Thoracic aorta (tissue), 2 donors: ENCODE measurements at places on chromosomes 5 and 9. TPM values are rescaled to one million over a fixed set of nuclear protein-coding genes. Genes with fewer than 3 reads are reported as not detected.

MYOT gene
- 16.4 TPM for total RNA-seq

DNA sequence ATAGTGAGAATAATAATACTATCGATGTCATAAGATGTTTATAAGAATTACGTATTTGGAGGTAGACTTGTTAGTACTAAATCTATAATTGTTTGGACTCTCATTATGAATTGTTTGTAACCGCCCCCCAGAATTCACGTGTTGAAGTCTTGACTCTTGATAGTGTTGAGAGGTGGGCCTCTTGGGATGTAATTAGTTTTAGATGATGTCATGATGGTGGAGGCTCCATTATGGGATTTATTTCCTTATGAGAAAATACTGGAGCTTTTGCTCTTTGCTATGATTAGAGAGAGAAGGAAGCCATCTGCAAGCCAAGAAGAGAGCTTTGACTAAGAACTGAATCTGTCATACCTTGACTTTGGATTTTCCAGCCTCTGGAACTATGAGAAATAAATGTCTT is 142.2 kb downstream of the PRDM9 start:
- no peak overlapping the region for H3K27ac ChIP-seq
- H3K4me1 ChIP-seq: no peaks in the 10 kb centered on the region
- no peak for DNase-seq
- H3K36me3 ChIP-seq: no peaks in the 10 kb centered on the region

FAM53C gene
- total RNA-seq: 24.9 TPM

GRCh38 chr5:16076657-16077056 is 102.9 kb downstream of the MARCHF11 start:
- DNase-seq: no peak
- no peak overlapping the region for H3K4me3 ChIP-seq
- no peaks in the 10 kb centered on the region for H3K4me1 ChIP-seq
- no peaks in the 10 kb centered on the region for H3K36me3 ChIP-seq
- no peaks in the 10 kb centered on the region for H3K27me3 ChIP-seq

DNA sequence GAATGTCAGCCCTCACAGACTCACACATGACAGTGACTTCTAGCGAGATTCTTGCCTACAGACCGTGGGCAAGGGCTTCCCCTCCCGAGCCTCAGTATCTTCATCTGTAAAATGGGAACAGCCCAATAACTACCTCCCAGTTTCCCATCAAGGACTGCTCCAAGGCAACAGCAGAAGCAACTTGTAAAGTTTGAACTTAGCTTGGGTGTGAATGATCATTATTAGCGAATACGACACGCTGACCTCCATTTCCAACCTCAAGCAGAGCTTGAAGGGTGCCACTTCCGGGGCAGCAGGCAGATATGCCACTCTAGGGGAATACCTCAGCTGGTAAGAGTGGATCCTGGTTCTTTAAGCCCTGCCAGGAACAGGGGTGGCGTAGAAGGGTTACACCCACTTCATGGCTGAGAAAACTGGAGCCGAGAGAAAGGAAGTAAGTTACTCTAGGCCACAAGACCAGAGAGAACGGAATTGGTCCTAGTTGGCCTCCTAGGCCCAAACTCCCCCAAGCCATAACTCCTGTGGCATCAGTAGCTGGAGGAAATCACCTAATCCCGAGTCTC is 2.0 kb downstream of the RNF44 start:
- peak overlapping the region; percentile 81 for H3K4me3 ChIP-seq
- H3K27me3 ChIP-seq: no peaks in the 10 kb centered on the region
- H3K36me3 ChIP-seq: peaks cover 12% of the 10 kb centered on the region
- peaks cover 32% of the 10 kb centered on the region for H3K4me1 ChIP-seq

- H3K4me3 ChIP-seq: no peak overlapping the region
- H3K36me3 ChIP-seq: no peaks in the 10 kb centered on the region
- no peaks in the 10 kb centered on the region for H3K27me3 ChIP-seq
- no peak overlapping the region for H3K27ac ChIP-seq
- no peaks in the 10 kb centered on the region for H3K4me1 ChIP-seq
Measured at GRCh38 chr5:165188556-165189175, 1683.2 kb downstream of the MAT2B start.

SEC24A gene
- 28.2 TPM for total RNA-seq

GRCh38 chr5:1737790-1738405 is 61.7 kb downstream of the MRPL36 start:
- no peak overlapping the region for H3K27ac ChIP-seq
- no peaks in the 10 kb centered on the region for H3K27me3 ChIP-seq
- H3K4me1 ChIP-seq: no peaks in the 10 kb centered on the region
- H3K36me3 ChIP-seq: no peaks in the 10 kb centered on the region

- no peaks in the 10 kb centered on the region for H3K4me1 ChIP-seq
- H3K4me3 ChIP-seq: no peak overlapping the region
- no peak for DNase-seq
- no peak overlapping the region for H3K27ac ChIP-seq
- no peaks in the 10 kb centered on the region for H3K27me3 ChIP-seq
Measured at GRCh38 chr5:88116396-88116795, 152.2 kb downstream of the TMEM161B start.

DNA sequence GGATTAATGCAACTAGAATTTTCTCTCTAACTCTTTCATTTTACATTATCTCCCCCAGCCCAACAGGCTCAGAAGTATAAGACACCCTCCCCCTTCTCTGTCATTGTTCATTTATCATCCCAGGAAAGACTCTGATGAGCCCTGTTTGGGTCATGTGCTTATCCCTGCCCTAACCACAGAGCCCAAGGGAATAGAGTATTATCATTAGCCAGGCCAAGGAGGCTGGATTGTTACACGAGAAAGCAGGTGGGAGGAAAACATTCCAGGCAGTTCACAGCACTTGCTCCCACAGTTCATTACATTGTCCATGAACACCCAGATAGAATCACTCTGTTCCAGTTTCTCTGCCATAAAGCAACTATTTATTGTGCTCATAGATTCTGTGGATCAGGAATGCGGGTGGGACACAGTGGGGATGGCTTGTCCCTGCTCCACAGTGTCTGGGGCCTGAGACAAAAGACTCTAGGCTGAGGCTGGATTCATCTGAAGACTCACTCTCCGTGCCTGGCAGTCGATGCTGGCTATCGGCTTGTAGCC is 59.5 kb upstream of the TMEM215 start:
- H3K4me3 ChIP-seq: no peak overlapping the region
- no peaks in the 10 kb centered on the region for H3K4me1 ChIP-seq
- no peaks in the 10 kb centered on the region for H3K36me3 ChIP-seq
- no peak for DNase-seq
- H3K27ac ChIP-seq: no peak overlapping the region

DNA sequence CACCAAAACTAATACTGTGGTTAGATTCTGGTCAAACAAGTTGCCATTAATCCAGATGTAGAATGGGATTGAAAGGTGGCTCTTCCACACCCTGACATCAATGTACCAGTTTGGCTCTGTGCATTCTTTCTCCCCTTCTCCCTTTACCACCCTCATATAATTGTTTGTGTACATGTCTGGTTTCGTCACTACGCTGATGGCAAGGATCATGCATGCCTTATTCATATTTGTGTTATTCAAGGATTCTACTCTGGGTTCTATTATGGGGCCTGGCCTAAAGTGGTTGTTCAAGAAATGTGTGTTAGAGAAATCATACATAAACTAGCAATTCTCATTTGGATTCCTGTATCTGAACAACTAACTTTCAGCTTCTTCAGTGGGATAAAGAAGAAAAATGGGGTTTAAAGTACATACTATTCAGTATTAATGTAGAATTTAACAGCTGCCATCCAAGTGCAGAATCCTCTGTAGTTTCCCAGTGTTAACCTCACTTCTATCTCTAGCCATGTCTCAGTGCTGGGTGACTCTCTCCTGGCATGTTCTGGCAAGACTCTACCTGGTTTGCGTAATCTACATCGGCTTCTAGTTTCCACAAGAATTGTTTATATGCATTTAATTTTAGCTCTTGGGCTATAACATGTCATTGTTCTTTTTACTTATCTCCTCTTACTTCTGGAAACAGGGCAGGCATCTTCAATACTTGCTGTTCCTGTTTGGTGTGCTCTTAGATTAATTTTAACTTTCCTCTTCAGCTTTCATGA is 27.9 kb upstream of the CDKN2B start:
- no peak for DNase-seq
- H3K4me3 ChIP-seq: no peak overlapping the region
- H3K4me1 ChIP-seq: no peaks in the 10 kb centered on the region
- no peak overlapping the region for H3K27ac ChIP-seq
- H3K36me3 ChIP-seq: no peaks in the 10 kb centered on the region

GRCh38 chr9:132975961-132976360 is 2.5 kb upstream of the GFI1B start:
- H3K27ac ChIP-seq: no peak overlapping the region
- no peaks in the 10 kb centered on the region for H3K36me3 ChIP-seq
- no peaks in the 10 kb centered on the region for H3K4me1 ChIP-seq
- DNase-seq: no peak
- H3K4me3 ChIP-seq: no peak overlapping the region
- H3K27me3 ChIP-seq: no peaks in the 10 kb centered on the region

DNA sequence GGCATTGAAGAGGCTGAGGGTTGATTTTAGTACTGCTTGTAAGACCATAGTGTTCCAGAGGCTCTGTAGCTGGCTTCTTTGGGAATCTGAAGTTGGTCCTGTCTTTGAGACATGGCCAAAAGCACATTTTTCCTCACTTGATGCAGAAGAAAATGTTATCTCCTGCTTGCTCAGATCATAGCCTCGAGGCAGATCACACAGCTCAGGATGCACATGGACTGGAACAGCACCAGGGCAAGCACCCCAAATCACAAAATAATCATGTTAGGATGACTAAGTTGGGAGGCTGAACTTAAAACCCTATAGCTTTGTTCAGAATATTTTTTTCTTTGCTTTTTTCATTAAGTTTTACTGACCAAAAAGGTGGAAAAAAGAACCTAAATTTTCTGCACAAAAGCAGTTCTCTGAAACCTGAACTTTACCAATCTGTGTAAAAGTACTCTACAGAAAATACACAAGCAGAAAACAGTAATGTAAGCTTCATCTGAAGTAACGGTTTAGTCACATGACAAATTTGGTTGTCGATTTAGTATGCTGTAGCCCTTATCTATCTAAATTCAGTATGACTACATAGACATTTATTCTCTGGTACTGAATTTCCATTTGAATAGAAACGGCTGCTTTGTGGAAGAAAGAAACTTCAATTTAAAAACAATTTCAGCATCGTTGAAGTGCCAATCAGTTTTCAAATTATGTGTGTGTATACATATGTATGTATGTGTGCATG is 3.4 kb downstream of the KLHL9 start:
- no peak for DNase-seq
- no peaks in the 10 kb centered on the region for H3K27me3 ChIP-seq

AHRR gene
- 0.85 TPM for total RNA-seq

GRCh38 chr9:100394032-100394695 is 32.8 kb upstream of the MSANTD3 start:
- no peaks in the 10 kb centered on the region for H3K36me3 ChIP-seq
- H3K27ac ChIP-seq: no peak overlapping the region
- no peak for DNase-seq
- no peaks in the 10 kb centered on the region for H3K27me3 ChIP-seq
- no peaks in the 10 kb centered on the region for H3K4me1 ChIP-seq
- no peak overlapping the region for H3K4me3 ChIP-seq

DNA sequence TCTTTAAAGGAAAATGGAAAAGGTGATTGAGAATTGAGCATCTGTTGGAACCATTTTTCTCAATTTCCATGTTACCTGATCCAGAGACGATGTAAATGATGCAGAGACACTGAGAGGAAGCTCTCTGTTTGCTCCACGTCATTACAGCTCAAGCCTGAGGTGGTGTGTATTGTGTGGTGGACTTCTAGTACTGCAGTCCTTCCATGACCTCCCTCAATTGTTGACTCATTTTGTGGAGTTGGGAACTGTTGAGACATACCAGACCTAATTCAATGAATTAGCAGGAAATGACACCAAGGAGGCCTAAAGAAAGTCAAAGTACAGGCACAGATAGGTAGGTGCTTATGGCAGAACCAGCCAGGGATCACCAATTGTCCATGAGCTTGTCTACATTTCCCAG is 15.6 kb upstream of the LVRN start:
- no peaks in the 10 kb centered on the region for H3K27me3 ChIP-seq
- H3K4me1 ChIP-seq: no peaks in the 10 kb centered on the region
- H3K27ac ChIP-seq: no peak overlapping the region
- no peaks in the 10 kb centered on the region for H3K36me3 ChIP-seq

- no peaks in the 10 kb centered on the region for H3K36me3 ChIP-seq
- H3K27me3 ChIP-seq: peaks cover 5% of the 10 kb centered on the region
- peaks cover 10% of the 10 kb centered on the region for H3K4me1 ChIP-seq
- peak overlapping the region; percentile 70 for H3K4me3 ChIP-seq
- no peak overlapping the region for H3K27ac ChIP-seq
Measured at GRCh38 chr5:177085985-177086653, 596 bp upstream of the FGFR4 start.

DNA sequence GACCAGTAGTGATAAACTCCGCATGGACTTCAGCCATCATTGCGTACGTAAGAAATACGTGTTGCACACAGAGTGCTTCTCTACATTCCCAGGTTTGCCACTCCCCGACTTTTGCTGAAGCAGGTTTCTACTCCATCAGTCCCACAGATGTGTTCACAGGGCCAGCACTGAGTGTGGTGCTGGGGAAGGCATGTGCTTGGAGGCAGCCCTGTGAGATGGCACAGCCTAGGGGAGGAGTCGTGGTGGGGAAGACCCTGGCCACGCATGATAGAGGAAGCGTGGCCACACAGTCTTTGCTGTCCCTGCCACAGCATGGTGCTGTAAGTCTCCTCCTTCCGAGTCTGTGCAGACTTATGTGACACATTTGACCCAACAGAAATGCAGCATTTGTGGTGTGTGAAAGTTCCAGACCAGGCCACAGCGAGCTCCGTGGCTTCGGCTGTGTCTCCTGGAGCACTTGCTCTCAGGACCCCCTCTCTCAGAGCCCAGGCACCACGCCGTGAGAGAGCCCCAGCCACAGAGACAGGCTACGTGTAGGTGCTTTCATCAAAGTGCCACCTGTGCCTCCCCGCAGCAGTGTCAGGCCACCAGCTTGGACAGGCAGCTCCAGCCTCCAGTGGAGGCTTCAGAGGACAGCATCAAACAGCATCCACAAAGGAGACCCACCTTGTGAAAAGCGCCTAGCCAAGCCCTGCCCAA is 197.8 kb downstream of the AUH start:
- no peaks in the 10 kb centered on the region for H3K27me3 ChIP-seq
- H3K4me3 ChIP-seq: no peak overlapping the region
- DNase-seq: no peak
- no peaks in the 10 kb centered on the region for H3K36me3 ChIP-seq
- no peak overlapping the region for H3K27ac ChIP-seq

SLC46A2 gene
- 2.0 TPM for total RNA-seq

FOXD4L6 gene
- total RNA-seq: not detected

- no peaks in the 10 kb centered on the region for H3K4me1 ChIP-seq
- DNase-seq: no peak
- H3K4me3 ChIP-seq: no peak overlapping the region
- H3K27me3 ChIP-seq: no peaks in the 10 kb centered on the region
Measured at GRCh38 chr9:137176302-137177182, 4.7 kb upstream of the TMEM210 start.
